Fibroblast of gingiva (primary cell): ENCODE measurements at places on chromosomes 5 and 9.

DNA sequence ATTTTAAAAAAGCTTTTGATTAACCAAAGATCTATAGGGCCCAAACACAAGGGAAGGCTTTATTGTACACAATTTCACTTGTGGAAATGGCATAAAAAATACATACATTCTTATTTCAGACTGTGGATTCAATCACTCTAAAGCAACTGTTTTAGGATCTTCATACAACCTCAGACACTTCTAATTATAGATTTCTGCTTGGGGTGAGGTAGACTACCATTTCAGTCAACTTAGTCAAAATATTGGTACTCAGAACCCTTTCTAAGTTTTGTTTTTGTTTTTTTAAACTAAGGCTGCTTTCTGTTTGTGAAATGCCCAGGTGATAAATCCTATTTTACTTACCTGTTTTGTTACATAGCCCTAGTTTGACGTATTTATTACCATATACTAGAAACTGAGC lies 284.5 kb upstream of the RASA1 start:
- no peak for DNase-seq

DNA sequence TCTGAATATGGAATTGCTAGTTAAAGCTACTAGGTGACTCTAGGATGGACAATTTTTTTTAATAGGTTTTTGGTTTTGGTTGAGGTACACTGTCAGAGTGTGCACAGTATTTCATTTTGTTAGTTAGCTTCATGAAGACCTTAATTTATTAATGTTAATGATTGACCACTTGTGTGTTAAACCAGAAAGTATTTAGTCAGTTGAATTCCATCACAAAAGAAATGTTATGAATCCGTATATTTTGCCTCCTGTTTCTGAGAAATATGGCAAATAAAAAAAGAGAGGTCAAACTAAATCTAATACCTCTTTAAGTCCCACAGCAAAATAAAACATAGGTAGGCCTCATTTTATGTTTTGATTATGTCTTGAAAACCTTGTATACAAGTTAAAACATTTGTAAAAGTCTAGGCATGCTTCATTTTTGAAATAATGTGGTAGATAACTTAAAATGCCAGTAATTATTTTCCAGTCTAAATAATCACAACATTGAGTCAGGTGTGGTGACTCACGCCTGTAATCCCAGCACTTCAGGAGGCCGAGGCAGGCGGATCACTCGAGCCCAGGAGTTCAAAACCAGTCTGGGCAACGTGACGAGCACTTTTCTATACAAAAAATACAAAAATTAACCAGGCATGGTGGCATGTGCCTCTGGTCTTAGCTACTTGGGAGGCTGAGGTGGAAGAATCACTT lies 50.8 kb downstream of the ITGA1 start:
- DNase-seq = no peak

- peak; percentile 53 for DNase-seq
These were observed 10.5 kb upstream of the GALNT10 start for GRCh38 chr5:154179846-154180710.

GRCh38 chr5:15472116-15472515 lies 27.9 kb upstream of the FBXL7 start:
- DNase-seq = no peak

DNA sequence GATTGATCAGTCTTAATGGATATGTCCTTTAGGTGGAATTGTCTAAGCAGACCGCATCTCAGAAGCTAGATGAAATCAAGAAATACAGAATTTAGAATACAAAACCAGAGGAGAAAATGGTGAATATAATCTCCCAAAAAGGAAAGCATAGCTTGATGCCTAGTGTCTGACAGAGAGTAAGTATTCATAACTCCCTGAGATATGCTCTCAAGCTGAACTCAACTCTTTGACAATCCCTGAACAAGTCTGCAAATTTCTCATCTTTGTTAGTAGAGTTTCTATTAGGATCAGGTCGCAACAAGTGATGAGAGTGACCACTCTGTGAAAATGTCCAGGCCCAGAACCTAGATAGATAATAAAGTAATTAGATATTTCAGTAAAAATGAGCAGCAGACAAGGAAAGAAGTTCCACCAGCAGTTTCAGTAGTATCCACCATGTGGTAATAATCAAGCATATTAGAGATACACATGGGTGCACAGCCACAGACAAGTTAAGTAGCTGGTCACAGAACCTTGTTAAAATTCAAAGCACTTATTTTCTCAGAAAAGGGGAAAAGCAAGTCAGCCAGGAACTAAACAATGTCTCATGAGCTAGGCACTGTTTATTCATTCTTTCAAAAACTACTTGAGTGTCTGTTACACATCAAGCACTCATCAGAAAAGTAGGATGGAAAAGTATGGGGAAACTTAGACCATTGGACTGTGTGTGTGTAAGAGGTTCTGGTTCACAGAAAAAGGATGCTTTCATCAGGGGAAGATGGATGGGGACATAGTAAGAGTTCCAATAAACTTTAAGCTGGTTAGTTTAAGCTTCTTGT lies 481.5 kb upstream of the TUSC1 start:
- DNase-seq = peak; percentile 45

- no peak for DNase-seq
These were observed 146.8 kb upstream of the TBC1D2 start for GRCh38 chr9:98402019-98402840.

DNA sequence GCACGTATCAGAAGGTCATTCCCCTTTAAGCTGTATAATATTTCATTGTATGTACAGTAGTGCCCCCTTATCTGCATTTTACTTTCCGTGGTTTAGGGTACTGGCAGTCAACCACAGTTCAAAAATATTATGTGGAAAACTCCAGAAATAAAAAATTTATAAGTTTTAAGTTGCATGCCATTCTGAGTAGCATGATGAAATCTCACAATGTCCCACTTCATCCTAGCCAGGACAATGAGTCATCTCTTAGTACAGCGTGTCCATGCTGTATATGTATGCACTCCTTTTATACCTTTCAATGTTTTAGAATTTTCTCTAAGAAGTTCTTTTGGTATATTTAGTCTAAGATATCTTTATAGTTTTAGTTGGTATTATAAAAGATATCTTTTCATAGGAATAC lies 115.0 kb upstream of the HAND1 start:
- peak; percentile 60 for DNase-seq

GRCh38 chr5:66796305-66797292 lies 200.4 kb downstream of the MAST4 start:
- DNase-seq = no peak

GRCh38 chr5:68482199-68482598 lies 266.6 kb downstream of the PIK3R1 start:
- no peak for DNase-seq

DNA sequence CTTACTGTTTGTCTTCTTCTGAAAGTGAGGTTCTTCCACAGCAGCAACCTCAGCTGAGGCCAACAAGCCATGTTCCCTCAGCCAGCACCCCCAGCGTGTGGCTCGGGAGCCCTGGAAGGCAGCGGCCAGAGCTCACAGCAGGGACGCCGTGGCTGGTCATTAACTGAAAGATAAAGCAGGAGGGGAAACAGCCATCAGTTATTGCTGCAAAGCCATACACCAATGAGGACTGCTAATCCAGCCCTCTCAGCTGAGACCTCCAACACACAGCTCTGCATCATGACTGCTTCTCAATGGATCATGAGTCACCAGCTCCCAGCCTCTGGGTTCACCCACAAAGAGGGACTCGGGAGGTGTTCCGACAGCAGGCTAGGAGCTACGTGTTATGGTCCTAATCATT lies 24.3 kb downstream of the ABCA1 start:
- no peak for DNase-seq

- no peak for DNase-seq
These were observed 76.9 kb downstream of the RGS3 start for GRCh38 chr9:113540466-113540865.

DNA sequence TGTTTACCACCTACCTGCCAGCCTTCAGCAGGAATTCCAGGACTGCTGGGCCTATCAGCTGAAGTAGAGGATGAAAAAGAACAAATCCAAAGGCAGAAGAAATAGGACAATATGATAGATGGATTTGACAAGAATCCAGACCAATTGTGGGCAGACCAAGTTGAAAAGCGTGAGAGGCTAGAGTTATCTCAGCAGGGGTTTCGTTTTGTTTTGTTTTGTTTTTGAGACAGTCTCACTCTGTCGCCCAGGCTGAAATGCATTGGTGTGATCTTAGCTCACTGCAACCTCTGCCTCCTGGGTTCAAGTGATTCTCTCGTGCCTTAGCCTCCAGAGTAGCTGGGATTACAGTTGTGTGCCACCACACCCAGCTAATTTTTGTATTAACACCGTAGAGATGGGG lies 113.2 kb downstream of the PALM2AKAP2 start:
- DNase-seq = no peak

DNA sequence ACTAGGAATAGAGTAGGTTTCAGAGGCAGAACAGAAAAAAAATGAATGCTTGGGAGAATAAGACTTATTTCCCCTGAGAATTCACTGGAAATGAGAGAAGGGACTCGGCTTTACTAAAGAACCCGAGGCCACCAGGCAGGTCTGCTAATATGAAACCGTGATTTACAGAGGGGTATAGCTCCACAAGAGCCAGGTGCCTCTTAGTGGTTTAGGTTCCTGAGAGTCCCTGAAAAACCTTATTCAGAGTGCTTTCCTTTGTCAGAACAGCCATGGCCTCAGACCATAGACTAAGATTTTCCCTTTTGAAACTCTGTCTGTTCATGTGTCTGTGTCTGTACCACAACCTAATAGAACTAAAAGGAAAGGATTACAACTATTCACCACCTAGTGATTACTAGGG lies 35.9 kb upstream of the PUM3 start:
- DNase-seq = no peak

DNA sequence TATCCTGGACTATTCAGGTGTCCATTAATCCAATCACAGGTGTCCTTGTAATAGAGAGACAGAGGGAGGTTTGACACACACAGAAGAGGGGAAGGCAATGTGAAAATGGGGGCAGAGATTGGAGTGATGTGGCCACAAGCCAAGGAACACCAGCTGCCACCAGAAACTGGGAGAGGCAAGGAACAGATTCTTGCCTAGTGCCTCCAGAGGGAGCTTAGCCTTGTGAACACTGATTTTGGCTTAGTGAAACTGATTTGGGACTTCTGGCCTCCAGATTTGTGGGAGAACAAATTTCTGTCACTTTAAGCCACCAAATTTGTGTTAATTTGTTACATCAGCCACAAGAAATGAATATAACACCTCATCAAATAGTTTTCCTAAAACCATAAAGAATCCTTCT lies 416.2 kb downstream of the ENC1 start:
- no peak for DNase-seq

GRCh38 chr5:56279291-56279690 lies 46.2 kb upstream of the ANKRD55 start:
- DNase-seq = no peak

DNA sequence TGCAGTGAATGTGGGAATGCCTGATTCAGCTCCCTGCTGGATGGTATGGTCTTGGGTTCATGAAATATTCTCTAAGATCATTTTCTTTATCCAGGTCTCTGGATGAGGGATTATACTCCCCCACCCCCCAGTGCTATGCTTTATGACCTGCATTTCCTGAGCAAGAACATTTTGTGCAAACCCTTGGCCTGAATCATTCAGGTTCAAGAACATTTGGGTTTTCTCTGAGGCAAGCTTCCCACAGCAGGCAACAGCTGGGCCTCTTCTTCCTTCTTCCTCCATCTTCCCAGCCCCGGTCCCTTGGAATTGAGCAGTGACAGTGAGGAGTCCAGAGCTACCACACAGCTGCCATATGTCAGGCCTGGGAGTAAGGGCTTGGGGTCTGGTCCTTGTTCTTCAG lies 58.6 kb upstream of the TNFSF15 start:
- no peak for DNase-seq

- DNase-seq = peak; percentile 37
These were observed 1.6 kb downstream of the ZNF462 start for GRCh38 chr9:106864373-106865143.

GRCh38 chr5:148805326-148806290 lies 20.8 kb upstream of the ADRB2 start:
- DNase-seq = no peak

DNA sequence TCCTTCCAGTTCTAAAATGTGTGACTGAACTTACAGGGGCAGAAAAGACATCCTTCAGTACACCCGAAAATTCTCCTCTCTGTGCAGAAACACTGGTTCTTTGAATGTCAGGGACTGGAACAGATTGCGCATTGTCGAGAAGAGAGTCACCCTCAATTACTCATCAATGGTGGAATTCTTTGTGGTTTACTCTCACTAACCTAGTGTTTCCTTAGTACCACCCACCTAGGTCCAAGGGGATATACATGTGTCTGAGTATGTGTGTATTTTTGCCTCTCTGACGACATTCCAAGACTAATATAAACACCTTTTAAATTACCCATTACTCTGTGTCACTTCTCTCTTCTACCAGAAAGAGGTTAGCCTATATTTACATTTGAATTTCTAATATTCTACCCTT lies 660.8 kb downstream of the TLE1 start:
- peak; percentile 58 for DNase-seq

- peak; percentile 86 for DNase-seq
These were observed 17.7 kb downstream of the IL31RA start for GRCh38 chr5:55868846-55869245.

- DNase-seq = no peak
These were observed 215.8 kb downstream of the SLCO4C1 start for GRCh38 chr5:102080288-102080687.

GRCh38 chr9:73880101-73880500 lies 617.0 kb upstream of the RORB start:
- DNase-seq = peak; percentile 90

- DNase-seq = peak; percentile 27
These were observed 106.7 kb downstream of the NXNL2 start for GRCh38 chr9:88641456-88642240.
